ENCODE measurements at places on chromosomes 2 and 18.

- no peak for DNase-seq
These were observed 361.3 kb downstream of the ZNF521 start for GRCh38 chr18:24990671-24991134.

DNA sequence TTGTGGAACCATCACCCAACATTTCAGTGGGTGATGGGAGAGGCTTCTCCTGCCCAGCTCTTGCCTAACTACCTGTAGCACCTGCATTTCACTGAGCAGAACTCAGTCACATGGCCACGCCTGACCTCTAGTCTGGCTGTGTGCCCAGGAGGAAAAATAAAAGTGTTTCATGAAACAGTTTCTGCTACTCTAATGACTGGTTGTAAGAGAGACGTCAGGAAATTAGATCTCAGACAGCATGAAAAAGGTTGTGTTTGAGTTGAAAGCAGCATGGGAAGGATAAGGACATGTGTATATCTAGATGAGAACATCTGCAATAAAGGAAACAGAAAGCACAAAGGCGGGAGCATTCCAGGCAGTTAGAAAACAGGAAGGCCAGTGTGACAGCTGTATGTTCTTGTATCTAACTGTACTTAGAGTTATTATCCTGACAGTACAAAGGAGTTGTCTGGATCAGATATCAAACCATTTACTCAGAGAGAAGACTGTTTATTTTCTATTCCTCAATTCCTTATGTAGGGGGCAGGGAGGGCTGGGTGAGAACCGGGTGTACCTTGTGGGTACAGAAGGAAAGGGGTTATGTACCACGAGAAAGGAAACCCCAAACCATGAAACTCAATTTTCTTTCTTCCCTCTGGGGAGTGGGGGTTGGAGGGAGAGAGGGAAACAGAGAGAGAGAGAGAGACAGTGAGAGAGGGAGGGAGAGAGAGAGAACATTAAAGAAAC is 307.4 kb upstream of the VWC2L start:
- DNase-seq: no peak

- DNase-seq: no peak
These were observed 60.0 kb downstream of the MYO1B start for GRCh38 chr2:191304939-191305875.

DNA sequence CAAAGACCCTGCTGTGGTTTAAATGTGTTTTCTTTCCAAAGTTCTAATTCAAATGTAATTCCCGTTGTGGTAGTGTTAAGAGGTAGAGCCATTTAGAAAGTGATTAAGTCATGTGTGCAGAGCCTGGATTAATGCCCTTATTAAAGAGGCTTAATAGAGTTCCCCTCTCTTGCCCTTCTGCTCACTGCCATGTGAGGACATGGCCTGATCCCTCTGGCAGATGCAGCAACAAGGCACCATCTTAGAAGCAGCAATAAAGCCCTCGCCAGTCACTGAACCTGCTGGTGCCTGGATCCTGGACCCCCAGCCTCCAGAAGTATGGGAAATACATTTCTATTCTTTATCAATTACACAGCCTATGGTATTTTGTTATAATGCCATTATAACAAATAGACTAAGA is 485.2 kb downstream of the DCDC2C start:
- no peak for DNase-seq

DNA sequence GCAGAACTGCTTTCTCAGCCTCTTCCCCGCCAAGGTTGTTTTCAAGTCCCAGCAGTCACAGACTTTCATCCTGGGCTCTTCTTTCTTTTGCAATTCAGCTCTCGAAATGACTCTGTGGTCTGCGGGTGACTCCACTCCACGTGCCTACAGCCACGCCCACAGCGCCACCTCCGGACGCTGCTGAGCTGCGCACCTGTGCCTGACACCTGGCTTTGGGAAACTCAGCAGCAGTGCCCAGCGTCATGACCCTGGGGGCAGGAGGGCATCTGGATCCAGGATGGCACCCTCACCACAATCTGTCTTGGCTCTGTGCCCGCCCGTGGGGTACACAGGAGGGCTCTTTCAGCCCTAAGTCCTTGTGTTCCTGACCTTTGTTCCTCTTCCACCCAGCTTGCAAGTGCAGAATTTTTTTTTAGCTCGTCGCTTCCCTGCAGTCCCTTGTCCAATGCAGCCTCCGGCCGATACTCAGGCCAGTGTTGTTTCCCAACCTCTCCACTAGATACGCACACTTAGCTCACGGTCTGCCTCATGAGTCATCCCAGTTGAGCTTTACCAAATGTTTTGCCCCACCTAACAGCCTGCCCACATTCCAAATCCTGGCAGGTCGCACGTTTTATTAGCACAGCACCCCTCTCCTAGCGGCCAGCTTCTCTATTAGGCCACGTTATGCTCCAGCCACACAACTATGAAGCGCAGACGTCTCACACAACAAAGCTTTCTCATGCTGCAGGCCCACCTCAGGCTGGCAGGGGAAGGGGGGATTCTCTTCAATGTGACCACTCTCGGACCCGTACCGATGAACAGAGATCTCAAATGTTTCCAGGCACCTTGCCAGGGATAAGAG is 6.5 kb upstream of the CAPN10 start:
- peak; percentile 79 for DNase-seq

- no peak for DNase-seq
These were observed 50.6 kb upstream of the EML6 start for GRCh38 chr2:54672590-54673456.

- no peak for DNase-seq
These were observed 11.8 kb downstream of the CHRNA1 start for GRCh38 chr2:174752403-174753037.

- DNase-seq: no peak
These were observed 163.5 kb upstream of the NT5C1B start for GRCh38 chr2:18752667-18753422.

GRCh38 chr2:79511320-79511951 is 1.4 kb upstream of the CTNNA2 start:
- no peak for DNase-seq

- DNase-seq: no peak
These were observed 206.9 kb downstream of the ARL4C start for GRCh38 chr2:234289834-234290590.

DNA sequence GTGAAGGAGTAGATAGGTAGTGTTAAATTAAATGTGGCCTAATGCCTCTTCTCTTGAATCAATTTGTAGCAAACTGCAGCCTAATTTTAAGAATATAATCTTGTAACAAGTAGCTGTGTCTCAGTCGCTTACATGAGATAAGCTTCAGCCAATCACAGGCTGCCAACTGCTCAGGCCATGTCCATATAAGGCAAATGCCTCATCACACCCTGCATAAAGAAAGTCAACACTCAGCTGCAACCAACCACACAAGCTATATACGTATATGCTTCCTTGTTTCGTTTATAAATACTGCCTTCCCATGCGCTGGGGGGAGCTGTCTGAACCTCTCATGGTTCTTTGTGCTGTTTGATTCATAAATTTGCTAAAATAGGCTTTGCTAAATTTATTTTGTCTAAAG is 476.3 kb downstream of the TRIB2 start:
- DNase-seq: no peak

- no peak for DNase-seq
These were observed 84.3 kb downstream of the COPS8 start for GRCh38 chr2:237170020-237170419.

DNA sequence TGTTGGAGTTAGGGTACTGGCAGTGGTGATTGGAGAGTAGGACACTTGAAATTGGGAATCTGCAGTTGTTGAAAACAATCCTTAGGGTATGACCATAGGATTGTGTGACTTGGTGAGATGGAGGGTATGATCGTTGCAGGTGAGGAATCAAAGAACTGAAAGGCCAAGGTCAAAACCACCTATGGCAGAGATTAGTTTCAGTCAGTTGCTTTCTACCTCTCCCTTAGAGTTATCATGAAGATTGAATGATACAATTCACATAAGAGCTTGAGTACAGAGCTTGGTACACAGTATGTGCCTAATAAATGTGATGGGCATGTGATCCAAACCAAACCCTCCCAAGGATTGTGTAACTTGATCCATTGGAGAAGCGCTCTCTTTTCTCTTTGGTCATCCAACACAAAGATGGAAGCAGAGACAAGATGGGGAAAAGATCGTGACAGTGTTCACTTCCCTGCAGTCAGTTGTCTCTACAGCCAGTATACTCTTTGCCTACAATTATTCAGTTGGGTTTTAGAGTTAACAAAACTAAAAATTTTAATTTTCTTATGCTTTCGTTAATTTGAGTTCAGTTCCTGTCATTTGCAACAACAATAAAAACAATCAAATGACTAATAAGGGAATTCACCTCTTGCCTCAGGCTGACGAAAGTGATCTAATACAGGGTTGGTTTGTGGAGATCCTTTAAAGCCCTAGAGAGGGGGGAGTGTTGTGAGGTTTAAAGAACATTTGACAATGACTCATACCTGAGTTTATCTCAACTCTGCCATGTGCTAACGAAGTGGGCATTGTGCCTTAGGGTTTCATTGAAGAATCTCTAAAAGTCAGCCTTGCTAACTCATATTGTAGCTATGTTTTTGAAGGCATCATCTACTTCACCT is 14.8 kb upstream of the SMAD2 start:
- no peak for DNase-seq

DNA sequence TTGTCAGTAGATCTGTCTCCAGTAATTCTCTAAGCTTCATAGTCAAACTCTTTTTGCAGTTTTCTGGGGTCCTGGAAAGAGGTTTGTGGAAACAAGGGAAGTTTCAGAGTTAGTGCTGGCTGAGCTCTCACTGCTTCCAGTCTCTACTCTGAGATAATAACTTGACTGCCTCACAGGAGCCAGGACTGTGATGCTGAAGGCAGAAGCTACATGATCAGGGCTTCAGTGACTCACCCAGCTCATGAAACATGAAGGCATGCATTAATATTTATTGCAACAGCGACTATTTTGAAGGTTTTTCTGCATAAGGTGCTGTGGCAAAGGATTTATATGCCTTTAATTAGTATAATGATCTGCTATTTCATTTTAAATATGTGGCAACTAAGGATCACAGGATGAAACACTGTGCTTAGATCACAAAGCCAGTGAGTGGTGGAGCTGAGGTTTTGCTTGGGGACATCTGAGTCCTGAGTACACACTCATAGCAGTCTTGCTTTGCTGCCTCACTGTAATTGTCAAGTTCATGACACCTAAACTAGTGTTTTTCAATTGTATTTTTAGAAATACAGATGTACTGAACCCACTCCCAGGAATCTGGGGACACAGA is 448.4 kb upstream of the GCFC2 start:
- DNase-seq: no peak

DNA sequence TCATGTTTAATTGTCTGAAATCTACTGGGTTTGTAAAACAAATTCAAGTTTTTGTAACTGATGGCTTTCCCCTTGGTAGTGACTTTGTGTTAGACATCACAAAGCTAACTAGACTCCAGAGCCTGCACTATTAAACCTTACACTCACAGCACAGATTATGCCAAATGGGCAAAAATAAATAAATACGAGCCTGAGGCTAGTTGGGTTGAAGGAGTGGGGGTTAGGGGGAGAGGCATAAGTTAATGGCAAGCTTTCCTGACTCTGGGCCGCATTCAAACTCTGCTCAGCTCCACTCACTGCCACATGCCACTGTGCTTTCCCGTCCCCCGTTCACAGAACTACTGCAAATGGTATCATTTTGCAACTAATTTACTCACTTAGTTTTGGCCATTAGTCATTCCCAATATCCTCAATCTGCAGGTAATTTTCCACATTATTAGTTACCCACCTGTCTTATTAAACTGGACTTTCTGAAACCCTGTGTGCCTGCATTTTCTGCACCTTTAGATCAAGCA is 1079.9 kb upstream of the PIK3C3 start:
- DNase-seq: no peak

GRCh38 chr2:122528958-122529705 is 773.7 kb downstream of the TSN start:
- no peak for DNase-seq

DNA sequence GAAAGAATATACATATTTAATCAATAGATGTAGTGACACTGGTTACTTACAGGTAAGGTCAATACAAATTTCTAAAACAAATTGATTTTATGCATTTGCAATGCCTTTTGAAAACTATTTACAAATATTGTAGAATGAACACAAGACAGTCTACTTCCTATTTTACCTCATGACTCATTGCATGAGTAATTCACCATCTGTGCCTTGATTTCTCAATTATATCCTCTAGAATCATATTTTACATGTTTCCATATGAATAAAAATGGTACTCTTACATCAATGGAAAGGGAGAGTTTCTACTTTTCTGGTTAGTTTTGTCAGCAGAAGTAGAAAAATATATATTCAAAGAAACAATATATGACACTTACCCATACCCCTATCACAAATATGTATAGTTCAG is 203.8 kb upstream of the CDH7 start:
- no peak for DNase-seq

DNA sequence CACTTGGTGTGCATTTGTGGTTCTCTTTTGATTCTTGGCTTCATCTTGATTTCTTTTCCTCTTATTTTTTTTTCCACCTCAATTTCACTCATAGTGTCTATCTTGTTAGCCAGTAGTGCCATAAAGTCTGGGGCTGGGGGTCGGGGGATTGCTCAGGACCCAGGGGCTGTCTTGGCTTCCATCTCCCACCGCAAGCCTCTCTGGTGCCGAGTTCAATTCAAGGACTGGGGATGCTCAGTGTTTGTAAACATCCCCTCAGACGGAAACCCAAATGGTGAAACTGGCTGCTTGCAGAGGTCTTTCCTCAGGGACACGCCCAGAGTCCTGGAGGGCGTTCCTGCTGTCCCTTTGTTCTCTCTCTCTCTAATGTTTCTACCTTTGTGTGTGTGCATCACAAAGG is 173.3 kb downstream of the TWIST2 start:
- no peak for DNase-seq

- DNase-seq: no peak
These were observed 14.4 kb upstream of the MYO3B start for GRCh38 chr2:170163411-170164065.

DNA sequence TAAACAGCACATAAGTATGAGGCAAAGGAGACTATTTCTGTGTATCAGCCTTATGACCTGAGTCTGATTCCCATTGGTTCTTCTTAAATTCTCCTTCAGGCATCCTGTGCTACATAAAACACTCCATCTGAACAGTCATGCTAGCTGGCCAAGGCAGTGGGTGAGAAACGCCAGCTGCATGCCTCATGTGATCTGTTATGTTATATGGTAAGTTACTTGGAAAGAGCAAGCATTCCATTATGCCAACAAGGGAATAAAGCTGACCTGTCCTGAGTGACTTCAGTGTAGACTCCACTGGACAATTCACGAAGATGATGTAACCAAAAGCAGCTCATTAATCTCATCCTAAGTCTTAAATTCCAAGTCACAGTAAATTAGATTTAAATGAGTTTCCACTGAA is 216.5 kb upstream of the FN1 start:
- no peak for DNase-seq

DNA sequence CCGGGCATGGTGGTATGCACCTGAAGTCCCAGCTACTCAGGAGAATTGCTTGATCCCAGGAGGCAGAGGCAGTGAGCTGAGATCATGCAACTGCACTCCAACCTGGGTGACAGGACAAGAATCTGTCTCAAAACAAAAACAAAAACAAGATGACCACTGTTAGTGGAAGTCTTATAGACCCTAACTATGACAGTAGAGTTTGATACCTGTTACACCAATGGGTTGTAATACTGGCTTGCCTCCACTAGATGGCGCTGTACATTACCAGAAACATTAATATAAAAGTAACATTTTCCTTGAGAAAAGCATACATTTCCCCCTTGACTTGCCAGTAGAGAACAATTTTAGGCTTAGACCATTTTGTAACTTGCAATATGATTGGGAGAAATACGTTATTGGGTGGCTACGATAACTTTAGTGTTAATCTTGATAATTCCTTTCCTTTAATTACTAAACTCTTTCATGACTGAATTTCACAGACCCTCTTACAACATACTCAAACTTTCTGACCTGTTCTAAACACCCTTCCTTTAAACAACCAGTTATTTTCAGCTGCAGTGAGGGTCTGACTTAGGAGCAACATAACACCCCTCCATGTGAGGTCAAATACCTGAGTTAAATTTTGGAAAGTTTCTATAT is 19.5 kb downstream of the SLC25A52 start:
- DNase-seq: peak; percentile 34
